Right cardiac atrium (tissue), 5 donors: ENCODE measurements at places on chromosomes 7 and 10. TPM values are rescaled to one million over a fixed set of nuclear protein-coding genes. Genes with fewer than 3 reads are reported as not detected.

DNA sequence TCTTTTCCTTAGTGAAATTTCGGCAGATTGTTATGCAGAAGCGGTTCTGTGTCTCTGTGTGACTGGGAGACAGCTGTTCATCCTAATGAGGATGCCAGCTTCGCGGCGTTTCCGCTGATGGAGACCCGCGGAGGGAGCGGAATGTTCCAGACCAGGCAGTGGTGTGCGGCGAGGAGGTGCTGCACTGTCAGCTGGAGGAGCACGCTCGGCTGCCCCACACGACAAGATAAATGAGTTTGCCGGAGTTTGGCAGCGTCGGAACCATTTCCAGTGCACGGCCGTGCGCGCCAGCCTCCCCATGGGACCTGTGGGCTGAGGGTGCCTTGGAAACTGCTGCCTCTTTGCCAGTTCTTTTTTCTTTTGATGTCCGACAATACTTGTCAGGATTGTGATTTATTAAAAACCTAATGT, 64.6 kb downstream of the WDR37 start:
- DNase-seq, result no peak

- DNase-seq, result no peak
Measured at GRCh38 chr10:132607961-132608495, 70.4 kb downstream of the INPP5A start.

DNA sequence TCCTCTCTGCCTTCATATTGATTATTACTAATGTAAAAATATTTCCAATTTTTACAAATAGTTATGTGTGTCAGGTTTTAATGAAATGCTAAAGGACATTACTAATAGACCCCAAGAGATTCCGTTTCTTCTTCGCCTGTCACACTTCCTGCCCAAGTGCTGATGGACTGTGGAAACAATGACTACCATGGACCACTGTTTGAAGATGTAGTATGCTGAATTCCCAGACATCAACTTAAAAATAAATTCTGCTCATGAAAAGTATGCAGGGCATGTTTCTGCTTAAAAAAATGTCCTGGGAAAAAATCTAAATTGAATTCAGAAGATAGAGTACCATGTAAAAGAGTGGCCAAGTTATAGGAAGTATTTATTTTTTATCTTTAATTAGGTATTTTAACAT, 52.1 kb downstream of the ST7 start:
- DNase-seq, result no peak

GRCh38 chr7:32074787-32075585, 4.8 kb upstream of the PDE1C start:
- no peak for DNase-seq

GRCh38 chr7:20153999-20154398, 63.2 kb downstream of the MACC1 start:
- DNase-seq, result no peak

DNA sequence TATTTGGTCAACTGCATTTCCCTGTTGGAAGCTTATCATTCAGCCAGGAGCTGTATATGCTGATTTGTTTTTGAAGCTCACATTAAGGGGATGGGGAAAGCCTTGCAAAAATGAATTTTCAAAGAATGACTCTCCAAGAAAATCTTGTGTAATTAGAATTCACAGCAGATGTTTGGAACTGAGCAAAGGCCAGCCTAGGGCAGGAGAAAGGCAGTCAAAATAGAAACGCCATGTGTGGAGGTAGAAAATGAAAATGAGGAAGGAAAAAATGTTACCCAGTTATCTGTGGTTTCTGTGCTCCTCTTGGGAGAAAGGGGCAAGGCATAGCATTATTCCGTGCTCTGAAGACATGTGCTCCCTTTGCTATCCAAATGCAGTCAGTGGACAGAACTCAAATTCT, 93.5 kb downstream of the NRP1 start:
- no peak for DNase-seq

The HTR7 gene
- 0.14 TPM for polyA plus RNA-seq

GRCh38 chr7:130277763-130278643, 11.3 kb downstream of the CPA2 start:
- DNase-seq, result peak; percentile 80

GRCh38 chr10:43078986-43079273, 2.1 kb downstream of the RET start:
- DNase-seq, result no peak

DNA sequence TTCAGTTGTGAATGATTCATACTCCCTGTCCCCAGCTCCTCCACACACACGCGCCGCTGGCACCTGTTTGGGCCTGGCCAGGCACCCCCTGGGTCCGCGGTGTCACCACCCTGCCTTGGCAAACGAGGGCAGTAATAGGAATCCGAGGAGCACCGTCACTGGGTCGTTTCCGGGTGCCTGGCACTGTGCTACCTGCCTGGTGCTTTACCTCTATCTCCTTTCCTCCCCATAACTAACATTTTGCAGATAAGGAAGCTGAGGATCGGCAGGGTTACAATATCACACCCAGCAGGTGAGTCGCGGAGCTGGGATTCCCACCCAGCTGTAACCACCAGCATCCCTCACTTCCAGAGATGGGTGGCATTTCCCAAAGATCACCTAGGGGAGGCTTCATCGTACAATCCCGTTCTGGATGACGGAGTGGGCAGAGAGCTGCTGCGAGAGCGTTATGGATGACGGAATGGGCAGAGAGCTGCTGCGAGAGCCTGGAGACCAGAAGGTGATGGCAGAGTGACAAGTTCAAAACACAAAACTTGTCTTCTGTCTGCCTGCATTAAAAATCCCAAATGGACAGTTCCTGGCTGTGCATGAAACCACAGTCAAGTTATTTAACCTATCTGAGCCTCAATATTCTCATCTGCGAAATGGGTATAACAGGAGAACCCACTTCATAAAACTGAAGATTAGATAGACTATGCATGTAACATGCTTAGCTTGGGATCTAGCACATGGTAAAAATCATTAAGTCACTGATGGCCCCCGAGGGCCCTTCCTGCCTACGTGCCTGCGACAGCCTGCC, 1.1 kb upstream of the HSPA12A start:
- DNase-seq, result peak; percentile 41

The MICALL2 gene
- 13.0 TPM for polyA plus RNA-seq

DNA sequence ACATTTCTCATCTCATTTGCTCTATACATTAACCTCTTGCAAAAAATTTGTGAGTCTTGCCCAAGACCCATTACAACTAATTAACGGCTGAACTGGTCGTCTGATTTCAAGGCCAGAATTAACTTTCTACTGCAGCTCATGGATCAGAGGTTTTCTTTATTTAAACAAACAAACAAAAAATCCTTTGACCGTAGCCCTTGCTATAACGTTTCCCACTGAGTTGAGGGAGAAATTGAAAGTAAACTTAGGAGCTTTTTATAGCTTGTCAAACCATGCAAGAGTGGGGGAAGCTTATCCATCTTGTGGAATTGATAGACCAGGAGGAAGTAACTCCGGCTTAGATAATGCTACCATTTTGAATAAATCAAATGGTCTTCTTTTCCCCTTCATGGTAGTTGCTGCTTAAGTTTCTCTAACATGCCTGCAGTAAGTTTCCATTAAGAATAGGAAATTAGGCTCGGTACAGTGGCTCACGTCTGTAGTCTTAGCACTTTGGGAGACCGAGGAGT, 3.3 kb downstream of the SRGN start:
- no peak for DNase-seq
